ENCODE measurements at places on chromosomes 4 and X.

GRCh38 chrX:44871931-44872820 lies 812 bp upstream of the KDM6A start:
- DNase-seq = no peak

GRCh38 chr4:7904952-7905915 lies 34.4 kb downstream of the AFAP1 start:
- DNase-seq = no peak

- no peak for DNase-seq
These were observed 35.1 kb downstream of the SYTL4 start for GRCh38 chrX:100696699-100697351.

- no peak for DNase-seq
These were observed 16.2 kb upstream of the ZCCHC12 start for GRCh38 chrX:118807151-118808017.

- DNase-seq = no peak
These were observed 215.1 kb downstream of the DCHS2 start for GRCh38 chr4:154276496-154276895.

DNA sequence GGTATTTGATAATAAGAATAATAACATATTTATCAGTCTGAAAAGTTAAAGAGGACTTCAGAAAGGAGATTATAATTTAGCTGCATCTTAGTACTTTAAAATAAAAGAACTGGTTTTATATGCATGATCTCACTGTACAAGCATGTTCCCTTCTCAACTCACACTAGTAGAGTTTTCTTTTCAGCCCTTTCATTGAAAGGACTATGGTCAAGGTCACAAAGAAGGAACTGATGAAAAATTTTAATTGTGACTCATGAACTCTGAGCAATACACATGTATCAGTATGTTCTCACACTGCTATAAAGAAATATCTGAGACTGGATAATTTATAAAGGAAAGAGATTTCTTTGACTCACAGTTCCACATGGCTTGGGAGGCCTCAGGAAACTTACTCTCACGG lies 73.7 kb upstream of the NDST4 start:
- DNase-seq = no peak

- no peak for DNase-seq
These were observed 190.4 kb downstream of the ARAP2 start for GRCh38 chr4:36053930-36054329.

DNA sequence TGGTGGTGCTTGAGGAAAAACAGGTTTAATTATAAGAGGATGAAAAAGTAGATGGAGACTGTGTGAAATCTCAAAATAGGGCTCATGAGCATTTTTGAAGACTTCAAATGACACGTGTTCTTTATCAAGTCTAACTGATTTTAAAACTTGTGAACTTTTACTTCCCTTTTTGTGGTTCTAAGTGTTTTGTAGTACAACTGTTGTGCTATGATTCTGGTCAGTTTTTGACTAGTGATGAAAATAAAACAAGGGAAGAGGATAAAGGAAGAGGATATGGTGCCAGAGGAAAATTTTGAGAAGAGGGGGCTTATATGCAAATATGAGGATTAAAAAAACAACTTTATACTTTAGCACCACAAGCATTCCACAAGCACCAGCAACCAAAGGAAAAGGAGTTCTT lies 644.0 kb downstream of the RPA4 start:
- no peak for DNase-seq

Data from smooth muscle cell of the brain vasculature (primary cell).